ENCODE measurements at places on chromosomes 5 and 9. TPM values are rescaled to one million over a fixed set of nuclear protein-coding genes. Genes with fewer than 3 reads are reported as not detected.

DNA sequence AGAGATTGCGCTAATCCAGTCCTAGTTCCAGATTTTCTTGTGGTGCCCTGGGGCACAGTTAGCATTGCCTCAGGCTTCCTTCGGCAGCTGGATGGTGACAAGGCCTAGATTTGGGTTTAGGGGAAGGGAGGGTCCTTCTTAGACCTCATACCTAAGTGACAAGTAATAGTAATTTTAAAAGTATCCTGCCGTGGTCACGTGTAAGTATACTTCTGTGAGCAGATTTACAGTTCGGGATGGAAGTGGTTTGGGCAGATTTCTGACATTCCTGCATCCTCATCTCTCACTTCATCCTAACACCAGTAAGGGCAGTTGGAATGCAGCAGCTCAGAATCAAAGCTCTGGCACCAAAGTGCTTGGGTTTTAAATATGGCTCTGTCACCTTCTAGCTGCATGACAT is 71.6 kb downstream of the LRRC70 start:
- no peak for DNase-seq

GRCh38 chr5:57549566-57549965 is 67.0 kb upstream of the ACTBL2 start:
- DNase-seq: no peak

DNA sequence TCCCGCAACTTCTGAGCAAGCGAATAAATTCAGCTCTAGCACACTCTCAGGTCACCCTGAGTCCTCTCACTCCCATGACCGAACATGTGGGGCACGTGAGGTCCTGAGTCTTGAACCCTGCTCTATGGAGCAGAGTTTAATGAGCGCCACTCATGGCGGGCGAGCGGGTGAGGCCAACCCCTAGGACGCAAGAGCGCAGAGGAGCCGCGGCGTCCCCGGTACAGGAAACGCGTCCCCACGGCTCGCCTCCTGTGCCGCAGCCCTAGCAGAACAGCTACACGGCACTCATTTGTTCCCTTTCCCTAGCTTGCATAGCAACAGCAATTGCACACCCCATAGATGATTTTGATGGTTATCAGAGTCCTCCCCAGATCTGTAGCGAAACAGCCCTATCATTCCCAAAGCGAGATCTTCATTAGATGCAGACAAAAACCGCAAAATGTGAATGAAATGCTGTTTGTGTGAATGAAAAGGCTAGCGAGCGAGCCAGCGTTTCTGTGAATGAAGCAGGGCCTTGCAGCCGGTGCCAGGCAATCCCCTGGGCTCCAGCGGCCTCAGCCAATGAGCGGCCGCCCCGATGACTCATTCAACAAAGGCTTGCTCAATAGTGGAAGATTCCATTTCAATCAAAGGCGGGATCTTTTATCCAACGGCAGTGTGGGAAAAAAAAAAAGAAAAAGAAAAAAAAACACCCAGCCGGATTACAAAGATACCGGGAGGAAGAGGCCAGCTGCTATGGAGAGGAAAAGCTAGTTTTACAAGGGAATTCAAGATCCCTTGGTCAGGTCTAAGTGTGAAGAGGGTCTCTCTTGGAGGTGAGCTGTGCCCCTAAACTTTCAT is 1.5 kb upstream of the SHC3 start:
- DNase-seq: peak; percentile 86

DNA sequence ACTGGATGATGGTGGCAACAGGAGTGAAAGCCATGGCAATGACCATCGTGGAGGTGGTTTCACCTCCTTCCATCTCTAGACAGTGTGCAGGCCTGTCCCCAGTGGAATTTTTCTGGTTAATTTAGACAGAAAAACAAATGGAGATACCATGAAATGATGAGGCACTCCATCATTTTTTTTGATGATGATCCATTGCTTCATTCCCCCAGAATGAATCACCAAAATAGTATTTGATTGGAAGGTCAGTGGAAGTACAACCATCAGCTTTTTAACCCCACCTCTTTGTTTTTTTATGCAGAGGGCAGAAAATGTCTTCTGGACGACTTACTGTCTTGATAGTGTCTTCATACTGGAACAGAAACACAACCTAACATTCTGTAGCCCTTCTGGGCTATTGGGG is 42.6 kb upstream of the ADRA1B start:
- DNase-seq: no peak

DNA sequence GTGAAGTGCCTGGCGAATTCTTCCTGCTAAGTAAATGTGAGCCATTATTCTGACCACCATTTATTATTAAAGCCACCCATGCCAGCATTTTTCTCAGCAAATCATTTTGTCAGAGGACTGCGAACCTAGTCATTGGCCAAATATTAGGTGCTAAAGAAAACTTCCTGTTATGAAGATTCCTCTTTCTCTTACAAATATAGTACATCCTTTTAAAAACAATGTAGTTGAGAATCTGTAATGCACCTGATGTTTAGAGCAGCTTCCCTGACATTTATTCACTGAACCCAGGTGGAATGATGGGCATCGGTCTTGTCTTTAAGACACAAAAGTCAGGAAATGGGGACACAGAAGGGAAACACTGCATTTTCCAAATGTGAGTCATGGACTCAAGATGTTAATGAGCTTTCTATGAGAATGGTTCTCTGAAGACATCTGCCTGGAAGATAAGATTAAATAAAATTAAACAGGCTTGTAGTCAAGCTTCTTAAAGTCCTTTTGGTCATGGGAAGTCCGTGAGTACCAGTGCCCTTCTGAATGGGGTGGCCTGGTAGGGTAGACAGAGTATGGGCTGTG is 290.6 kb downstream of the FBXL7 start:
- no peak for DNase-seq

GRCh38 chr9:92384375-92384774 is 20.0 kb downstream of the OGN start:
- no peak for DNase-seq

GRCh38 chr5:148509893-148510292 is 126.1 kb downstream of the FBXO38 start:
- DNase-seq: no peak

GRCh38 chr5:75690669-75691068 is 26.6 kb downstream of the POC5 start:
- no peak for DNase-seq

DNA sequence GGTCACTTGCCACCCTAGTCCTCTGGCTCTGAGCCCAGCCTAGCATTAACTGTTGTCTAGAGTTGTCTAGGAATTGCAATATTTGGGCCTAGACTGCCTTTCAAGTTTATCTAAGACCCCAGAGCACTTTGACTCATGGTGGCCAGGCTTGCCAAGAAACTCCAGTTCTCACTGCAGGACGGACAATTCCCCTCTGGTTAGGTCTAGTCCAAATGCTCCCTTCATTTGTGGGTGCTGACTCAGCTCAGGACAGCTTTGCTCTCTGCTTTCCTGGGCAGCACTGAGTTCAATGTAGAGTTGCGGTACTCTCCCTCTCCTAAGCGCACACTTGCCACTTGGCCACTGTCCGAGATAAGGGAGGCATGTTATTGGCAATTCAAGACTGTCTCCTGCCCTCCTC is 619.4 kb downstream of the TLE1 start:
- no peak for DNase-seq

DNA sequence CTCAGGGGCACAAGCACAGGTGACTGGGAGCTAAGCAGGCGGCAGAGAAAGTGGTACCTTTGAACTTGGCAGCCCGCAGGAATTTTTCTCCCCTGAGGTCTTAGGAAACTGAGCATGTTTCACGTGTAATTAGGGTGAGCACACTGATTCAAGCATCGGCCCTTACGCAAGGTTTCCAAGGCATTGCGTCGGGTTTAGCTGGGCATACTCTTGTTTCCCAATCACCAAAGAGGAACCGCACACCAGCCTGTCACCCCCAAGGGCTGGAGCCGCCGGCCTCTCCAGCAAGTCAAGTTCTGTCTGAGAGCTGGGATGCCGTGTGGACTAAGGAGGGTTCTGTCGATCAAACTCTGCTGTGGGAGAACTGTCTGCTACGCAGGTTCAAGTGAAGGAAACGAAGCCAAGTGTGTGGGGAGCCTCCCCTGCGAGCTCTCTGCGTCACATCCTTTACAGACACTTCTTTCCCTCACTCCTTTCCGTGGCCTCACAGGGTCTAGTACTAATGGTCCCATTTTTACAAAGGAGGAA is 53.0 kb downstream of the ERGIC1 start:
- no peak for DNase-seq

DNA sequence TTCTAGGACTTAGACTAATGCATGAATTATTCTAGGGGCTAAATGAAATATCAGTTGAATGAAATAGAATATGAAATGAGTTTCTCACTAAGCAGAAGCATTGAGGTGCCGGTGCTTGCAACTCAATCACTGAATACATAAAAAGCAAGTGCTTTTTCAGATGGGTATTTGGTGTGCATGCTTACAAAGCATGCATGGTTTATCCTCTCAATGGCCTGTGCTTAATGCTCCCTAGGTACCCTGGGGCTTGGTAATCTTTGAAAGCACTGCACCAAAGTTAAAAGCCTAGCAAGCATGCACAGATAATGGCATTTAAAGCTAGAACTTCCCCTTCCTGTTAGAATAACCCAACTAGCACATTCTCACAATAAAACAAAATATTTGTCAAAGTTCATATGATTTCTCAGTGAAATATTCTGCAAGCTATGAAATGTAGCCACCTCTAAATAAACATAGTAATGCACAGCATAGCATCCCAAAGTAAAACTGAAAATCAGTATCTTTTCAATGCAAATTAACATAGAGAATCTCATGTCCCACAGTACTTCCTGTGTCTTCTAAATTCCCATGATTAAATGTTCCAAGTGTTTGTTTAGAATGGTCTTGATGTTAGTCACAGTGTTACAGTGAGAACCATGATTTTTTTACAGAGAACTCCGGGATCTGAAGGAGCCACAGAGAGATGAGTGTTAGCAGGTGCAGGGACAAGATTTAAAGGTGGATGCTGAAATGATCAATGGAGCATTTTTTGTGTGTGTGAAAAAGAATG is 143.4 kb upstream of the CDH6 start:
- no peak for DNase-seq

GRCh38 chr5:60495644-60496520 is 204.1 kb downstream of the DEPDC1B start:
- DNase-seq: no peak

- DNase-seq: peak; percentile 3
Observed at GRCh38 chr9:31541721-31542281, 842.6 kb upstream of the ACO1 start.

- DNase-seq: peak; percentile 63
Observed at GRCh38 chr9:113620377-113621161, 157.0 kb downstream of the RGS3 start.

GRCh38 chr9:135515083-135515951 is 5.9 kb upstream of the LCN1 start:
- DNase-seq: no peak

DNA sequence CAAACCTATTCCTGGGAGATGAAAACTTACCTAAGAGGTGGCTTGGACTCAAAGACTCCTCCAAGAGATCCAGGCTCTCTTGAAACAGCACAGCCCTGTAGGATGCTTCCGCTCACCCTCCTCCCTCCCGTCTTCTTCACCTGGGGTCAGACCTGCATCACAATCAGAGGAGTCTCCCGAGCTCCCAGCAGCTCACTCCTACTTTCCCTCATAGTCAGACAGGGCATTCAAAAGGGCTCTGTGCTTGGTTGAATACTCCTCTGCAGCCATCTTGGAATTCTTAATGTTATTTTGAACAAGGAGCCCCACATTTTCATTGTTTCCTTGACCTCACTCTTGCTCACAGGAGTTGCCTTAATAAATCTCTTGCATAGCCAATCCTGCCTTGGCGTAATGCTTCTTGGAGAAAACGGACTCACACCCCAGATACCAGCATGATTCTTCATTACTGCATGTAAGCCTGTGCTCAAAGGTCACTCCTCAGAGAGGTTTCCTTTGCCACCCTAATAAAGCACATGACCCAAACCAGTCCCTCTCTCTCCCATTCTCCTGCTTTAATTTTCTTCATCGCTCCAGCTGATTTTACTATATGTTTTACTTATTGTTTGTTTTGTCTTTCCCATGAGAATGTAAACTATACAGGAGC is 47.1 kb upstream of the IFNK start:
- no peak for DNase-seq

- no peak for DNase-seq
Observed at GRCh38 chr9:107242073-107243030, 40.7 kb upstream of the RAD23B start.

DNA sequence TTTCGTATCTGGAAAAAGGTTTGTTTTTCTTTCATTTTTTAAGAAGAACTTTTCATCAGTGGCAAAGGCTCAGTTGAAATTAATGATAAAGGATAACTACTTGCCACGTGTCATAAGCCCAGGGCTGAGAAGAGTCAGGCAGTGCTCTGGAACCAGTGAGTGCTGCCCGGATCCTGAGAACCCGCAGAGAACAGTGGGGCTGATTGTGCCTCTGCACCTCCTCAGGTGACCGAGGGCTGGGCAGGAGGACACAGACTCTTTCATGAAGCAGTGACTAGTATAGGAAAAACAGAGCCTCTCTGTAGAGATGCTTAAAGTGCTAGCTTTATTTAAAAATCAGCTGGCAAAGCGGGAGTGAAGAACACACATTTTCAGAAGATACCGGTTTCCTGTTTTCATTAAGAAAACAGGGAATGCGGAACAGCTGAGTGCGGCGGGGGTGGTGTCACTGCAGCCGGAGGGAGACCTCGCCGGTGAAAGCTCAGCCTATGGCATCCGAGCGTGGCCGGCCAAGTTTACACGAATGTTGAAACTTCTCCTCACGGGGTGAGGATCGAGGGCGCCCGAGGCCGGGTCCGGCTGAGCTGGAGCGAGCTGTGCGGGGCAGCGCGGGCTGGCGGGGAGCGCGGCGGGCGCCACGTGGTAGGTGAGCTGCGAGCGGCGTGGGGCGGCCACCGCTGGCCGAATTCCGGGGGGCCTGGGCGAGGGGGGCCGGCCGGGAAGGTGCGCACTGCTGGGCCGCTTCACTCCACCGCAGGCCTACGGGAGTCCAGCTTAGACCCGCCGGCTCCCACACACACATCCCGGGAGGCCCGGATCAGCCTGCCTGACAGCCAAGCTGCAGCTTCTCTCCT is 134.7 kb upstream of the DMRT1 start:
- DNase-seq: peak; percentile 48

GRCh38 chr5:181047921-181048320 is 7.9 kb downstream of the BTNL9 start:
- DNase-seq: no peak

- DNase-seq: peak; percentile 71
Observed at GRCh38 chr5:180170106-180170809, 38.8 kb downstream of the RASGEF1C start.

DNA sequence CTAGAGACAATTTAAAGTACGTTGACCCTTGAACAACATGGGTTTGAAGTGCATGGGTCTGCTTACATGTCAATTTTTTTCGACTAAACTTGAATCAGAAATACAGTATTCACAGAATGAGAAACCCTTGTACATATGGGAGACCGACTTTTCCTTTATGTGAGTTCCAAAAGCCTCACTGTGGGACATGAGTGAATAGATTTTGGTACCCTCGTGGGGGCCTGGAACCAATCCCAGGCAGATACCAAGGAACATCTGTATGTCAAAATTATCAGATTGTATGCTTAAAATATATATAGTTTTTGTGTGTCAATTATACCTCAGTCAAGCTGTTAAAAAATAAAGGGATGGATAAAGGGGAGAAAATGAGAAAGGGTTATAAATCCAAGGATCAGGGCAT is 78.7 kb upstream of the MAN2A1 start:
- DNase-seq: no peak

INIP gene
- total RNA-seq: 35.1 TPM

CAMK2A gene
- total RNA-seq: 16.7 TPM

TIMD4 gene
- under 0.01 TPM for total RNA-seq

ICE1 gene
- 36.3 TPM for total RNA-seq

MLANA gene
- total RNA-seq: not detected

STK32A gene
- total RNA-seq: 4.1 TPM

ACOT12 gene
- 1.6 TPM for total RNA-seq
